ENCODE measurements at places on chromosomes 1 and 21.

- DNase-seq = no peak
These were observed 155.7 kb downstream of the TNFSF18 start for GRCh38 chr1:172895050-172895460.

- DNase-seq = no peak
These were observed 149.9 kb downstream of the CHRM3 start for GRCh38 chr1:239536165-239536849.

DNA sequence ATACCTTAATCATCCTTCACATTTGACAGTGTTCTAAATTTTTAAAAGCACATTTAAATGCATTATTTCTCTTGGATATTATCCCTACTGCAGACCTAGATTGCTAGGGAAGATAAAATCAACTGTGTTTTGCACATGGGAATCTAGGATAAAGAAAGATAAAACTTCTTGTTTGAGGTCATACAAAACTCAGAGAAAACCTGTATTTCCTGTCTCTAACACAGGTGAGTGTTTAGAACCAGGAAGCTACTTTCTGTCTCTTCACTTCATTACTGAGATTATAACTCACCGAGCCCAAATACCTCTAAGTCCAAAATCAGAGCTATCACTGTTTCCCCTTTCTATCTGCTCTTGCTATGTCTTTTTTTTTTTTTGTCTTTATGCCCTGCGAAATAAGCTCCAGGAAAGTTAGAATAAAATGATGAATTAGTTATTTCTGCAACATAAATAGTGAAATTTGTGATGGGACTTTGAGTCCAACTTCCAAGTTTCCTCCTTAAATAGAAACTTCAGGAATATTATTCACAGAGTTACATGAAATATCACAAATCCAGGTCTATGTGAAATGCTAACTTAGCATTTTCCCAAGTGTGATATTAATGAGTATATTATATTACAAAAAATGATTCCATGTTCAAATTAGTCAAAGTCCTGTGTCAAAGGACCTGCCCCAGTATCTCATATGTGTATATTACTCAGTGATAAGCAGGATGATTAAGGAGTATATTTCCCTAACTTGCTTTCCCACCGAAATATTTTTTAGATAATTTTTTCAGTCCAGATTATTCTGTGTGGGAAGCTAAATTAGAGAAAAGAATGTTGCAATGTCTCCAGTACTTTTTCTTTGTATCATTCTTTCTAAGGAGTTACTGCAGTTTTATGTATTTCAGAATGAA is 226.4 kb downstream of the PLA2G4A start:
- DNase-seq = no peak

- no peak for DNase-seq
These were observed 171.7 kb downstream of the NEK7 start for GRCh38 chr1:198328458-198329032.

- no peak for DNase-seq
These were observed 58.7 kb downstream of the XCL2 start for GRCh38 chr1:168485048-168485447.

DNA sequence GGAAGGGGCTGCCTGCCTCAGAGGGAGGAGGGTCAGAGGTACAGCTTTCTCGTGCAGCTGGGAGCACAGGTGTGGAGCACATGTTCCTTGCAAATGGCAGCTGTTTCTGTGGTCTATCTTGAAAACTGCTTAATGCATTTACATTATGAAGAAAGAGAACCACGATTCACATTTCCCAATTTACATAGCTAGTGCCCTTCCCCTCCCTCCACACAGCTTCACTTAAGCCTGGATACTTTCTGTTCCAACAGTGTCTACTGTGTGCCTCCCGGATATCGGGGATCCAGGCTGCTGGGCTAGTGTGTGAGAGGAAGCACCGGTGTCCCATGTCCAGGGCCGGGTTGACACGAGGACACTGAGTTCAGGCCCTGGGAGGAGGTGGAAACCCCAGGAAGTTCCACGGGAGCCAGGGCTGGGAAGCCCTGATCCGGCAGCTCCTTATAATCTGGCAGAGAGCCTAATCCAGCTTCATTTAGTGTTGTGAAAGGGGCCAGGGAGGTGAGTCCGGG is 31.6 kb downstream of the TMCC2 start:
- DNase-seq = no peak

Data from small intestine (tissue), 16 donors.